ENCODE measurements at places on chromosomes 13 and 19.

DNA sequence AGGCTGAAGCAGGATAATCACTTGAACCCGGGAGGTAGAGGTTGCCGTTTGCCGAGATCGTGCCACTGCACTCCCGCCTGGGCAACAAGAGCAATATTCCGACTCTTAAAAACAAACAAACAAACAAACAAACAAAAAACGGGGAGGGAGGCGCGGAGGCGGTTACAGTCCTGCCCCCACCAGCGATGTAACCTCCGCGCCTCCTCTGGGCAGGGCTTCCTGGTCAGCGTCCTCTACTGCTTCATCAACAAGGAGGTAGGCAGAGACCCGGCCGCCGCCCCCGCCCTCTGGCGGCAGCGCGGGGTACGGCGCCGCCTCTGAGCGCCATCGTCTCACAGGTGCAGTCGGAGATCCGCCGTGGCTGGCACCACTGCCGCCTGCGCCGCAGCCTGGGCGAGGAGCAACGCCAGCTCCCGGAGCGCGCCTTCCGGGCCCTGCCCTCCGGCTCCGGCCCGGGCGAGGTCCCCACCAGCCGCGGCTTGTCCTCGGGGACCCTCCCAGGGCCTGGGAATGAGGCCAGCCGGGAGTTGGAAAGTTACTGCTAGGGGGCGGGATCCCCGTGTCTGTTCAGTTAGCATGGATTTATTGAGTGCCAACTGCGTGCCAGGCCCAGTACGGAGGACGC is 10.2 kb downstream of the SNRPD2 start:
- peak; percentile 94 for DNase-seq

GRCh38 chr19:42143341-42144234 is 11.3 kb upstream of the POU2F2 start:
- peak; percentile 34 for DNase-seq

DNA sequence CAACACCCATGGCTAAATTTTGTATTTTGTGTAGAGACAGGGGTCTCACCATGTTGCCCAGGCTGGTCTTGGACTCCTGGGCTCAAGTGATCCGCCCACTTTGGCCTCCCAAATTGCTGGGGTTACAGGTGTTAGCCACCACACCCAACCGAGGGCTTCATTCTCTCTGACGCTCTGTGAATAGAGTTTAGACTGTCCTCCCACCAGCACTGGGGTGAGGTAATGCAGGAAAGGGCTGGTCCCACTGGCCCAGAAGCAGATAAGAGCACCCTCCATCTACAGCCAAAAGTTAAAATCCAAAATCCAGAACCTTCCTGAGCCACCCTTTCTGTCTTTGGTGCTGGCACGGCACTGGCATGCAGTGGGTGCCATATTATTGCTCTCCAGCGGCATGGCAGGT is 31.8 kb upstream of the HOMER3 start:
- DNase-seq = no peak

DNA sequence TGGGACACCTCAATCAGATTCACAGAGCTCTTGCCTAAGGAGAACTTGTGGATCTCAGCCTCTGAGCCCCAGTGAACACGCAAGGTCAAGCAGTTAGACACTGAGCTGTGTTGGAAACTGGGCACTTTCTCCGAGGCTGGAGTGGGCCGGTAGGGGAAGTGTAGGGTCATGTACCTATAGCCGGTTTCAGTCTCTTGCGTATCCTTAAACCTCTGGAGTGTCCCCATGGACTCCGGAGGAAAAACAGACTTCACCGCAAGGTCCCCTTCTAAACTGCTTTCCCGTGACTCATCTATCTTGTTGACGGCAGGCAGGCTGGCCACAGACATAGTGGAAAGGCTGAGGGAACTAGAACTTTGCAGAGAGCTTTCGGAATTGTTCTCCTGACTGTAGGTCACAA is 11.3 kb downstream of the IQCN start:
- DNase-seq = no peak

GRCh38 chr19:5058521-5059212 is 89.8 kb downstream of the KDM4B start:
- peak; percentile 86 for DNase-seq

- DNase-seq = no peak
Measured at GRCh38 chr19:55487924-55488687, at the start of gene SSC5D. TSS of gene SSC5D (plus strand) at chr19:55488436. CDS start at chr19:55488590, 154 bp downstream.

- DNase-seq = no peak
Measured at GRCh38 chr19:31562966-31563612, 213.9 kb upstream of the TSHZ3 start.

GRCh38 chr13:93900731-93901130 is 578.8 kb downstream of the DCT start:
- DNase-seq = no peak

GRCh38 chr13:39920613-39921012 is 265.2 kb downstream of the COG6 start:
- DNase-seq = no peak

DNA sequence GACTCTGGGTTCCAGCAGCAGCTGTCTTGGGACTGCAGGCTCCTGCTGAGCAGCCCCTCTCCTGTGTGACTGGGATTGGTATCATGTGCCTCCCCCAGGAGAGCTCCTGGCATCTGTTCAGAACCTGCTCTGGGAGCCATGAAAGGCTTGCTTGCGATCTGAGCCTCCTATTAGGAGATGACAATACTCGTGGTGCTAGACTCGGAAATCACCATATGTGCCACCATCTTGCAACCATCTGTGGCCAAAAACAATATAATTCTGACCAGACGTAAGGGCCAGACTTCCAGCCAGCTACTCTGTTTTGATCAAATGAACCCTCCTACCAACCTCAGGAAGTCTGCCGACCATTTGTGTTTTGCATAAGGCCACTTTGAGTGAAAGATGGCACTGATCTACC is 484.7 kb downstream of the IRS2 start:
- no peak for DNase-seq

- DNase-seq = peak; percentile 77
Measured at GRCh38 chr19:1028062-1028926, 1.9 kb downstream of the CNN2 start.

GRCh38 chr19:49020342-49020741 is 3.5 kb upstream of the LHB start:
- DNase-seq = no peak

DNA sequence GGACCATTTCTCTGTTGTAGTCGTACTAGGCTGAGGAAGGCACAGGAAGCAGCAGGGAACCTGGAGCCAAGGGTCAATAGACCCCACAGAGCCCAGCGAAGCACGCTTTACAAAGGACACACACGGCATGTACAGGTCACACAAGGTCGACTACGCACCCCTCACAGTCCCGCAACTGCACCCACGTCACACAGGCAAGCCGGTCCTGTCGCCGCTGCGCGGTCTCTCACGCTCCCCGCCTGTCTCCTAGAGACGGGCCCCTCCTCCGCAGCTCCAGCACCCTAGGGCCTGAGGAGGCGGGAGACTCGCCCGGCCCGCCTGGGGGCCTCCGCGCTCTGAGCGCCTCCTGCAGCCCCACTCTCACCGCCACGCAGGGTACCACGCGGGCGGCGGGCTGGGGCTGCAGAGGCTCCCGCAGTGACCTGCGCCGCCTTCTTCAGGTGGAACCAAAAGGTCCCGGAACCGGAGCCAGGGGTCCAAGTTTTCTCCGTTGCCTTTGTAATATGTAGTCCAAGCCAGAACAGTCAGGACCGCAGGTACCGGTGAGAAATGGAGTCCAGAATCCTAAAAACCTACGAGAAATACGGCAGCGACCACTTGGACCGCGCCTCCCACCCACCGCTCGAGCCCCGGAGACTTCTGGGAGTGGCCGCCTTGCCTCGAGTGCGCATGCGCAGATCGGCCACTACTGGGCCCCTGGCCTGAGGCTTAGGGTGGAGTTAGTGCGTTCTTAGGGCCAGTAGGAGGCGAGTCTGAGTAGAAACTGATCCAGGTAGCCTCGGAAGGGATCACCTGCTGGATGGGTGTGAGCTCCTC is at the start of gene ZNF607:
ZNF607 (minus strand) TSS at position 651 of the 816 bp plus-strand sequence. CDS start 8,143 bp downstream, outside the sequence.
- DNase-seq = peak; percentile 97

- no peak for DNase-seq
Measured at GRCh38 chr13:112719016-112719415, 29.2 kb downstream of the ATP11A start.

DNA sequence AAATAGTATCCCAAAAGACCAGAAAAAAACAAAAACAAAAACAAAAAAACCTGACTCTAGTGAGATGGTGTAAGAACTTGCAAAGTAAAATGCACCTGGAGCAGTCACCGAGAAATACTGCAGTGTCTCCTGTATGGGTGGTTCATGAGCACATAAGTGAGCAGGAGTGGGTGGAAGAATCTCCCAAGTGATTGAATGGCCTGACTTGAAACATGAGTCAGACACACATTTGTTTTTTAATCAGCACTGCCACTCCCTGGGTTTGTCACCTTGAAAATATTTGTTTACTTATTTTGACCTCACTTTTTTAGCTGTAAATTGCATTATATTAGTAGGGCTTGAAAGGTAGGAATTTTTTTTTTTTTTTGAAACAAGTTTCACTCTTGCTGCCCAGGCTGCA is 2.0 kb downstream of the ZNF431 start:
- no peak for DNase-seq

GRCh38 chr13:106756446-106756845 is 188.5 kb upstream of the ARGLU1 start:
- peak; percentile 63 for DNase-seq

DNA sequence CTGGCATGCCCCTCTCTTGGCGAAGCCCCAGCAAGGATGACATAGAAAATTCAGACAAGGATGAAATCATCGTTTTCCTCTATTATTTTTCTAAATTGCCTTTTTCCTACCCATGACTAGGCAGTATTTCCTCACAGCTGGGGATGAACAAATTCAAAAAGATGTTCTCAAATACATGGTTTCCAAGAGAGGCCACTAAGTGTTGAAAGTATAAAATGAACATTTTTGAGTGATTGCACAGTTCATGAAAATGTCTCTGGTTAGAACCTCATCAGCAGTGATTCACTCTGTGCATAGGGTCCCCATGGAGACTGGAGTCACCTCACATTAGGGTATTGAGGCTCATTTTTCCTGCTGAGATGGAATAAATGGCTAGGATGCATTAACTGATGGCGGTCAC is 373.7 kb downstream of the DNAJC15 start:
- DNase-seq = peak; percentile 25

GRCh38 chr19:55554302-55554701 is 9.0 kb upstream of the SBK3 start:
- DNase-seq = no peak

DNA sequence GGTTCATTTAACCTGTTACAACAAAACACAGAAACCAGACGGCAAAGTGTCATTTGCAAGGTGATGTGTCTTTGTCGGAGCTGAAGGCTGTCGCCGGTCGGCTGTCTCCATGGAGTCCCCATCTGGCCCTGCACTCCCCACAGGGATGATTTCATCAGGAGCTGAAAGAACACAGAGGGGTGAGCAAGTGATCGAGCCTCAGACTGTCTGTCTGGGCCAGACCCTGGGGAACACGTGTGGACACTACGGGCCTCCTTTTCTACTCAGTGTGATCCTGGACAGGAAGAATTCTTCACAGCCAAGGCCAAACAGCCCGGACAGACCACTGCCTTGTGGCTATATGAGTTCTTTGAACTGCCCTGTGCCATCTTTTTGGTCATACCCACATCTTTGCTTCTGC is 85.1 kb downstream of the RNASEH2B start:
- DNase-seq = no peak

DNA sequence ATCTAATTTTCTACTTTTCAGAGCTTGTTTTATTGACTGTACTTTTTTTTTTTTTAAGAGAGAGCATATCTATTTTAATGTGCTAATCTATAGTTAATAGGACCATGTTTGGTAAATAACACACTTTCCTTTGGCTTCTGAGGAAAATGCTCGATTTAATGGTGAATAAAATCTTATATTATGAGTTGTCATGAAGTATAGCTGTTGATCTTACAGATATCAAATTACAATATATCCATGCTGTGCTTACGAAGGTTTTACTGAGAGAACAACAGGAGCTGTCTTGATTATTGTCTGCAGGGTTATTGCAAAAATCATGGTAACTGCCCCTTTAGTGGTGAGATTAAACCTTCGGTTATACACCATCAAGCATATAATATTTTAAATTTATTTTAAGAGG is 29.6 kb downstream of the URI1 start:
- no peak for DNase-seq

Data from retina (tissue), 1 donor.